ENCODE measurements at places on chromosomes 12 and 14. TPM values are rescaled to one million over a fixed set of nuclear protein-coding genes. Genes with fewer than 3 reads are reported as not detected.

TOGARAM1 gene
- polyA plus RNA-seq = 9.5 TPM

CCDC88C gene
- 6.6 TPM for polyA plus RNA-seq

BCDIN3D gene
- polyA plus RNA-seq = 4.6 TPM

DNA sequence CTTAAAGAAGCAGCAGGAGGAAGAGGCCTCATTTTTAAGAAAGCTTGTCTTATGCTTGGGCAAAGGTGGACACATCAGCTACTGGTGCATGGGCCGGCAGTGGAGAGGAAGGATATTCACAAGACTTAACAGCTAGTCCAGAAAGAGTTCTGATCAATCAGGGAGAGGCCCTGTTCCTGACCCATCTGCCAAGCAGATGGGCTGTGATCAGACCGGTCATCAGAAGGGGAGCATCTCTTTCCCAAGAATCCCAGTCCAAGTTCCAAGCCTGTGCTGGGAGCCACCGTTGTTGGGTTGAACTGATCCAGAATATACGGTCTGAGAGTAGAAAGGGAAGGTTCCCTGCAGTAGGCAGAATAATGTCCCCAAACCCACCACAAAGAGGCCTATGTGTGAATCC, 32.7 kb upstream of the SOCS2 start:
- no peak for DNase-seq

GRCh38 chr12:102483466-102483865, 3.1 kb upstream of the IGF1 start:
- DNase-seq = no peak

GRCh38 chr14:100309028-100309737, 2.9 kb upstream of the SLC25A29 start:
- DNase-seq = no peak

DNA sequence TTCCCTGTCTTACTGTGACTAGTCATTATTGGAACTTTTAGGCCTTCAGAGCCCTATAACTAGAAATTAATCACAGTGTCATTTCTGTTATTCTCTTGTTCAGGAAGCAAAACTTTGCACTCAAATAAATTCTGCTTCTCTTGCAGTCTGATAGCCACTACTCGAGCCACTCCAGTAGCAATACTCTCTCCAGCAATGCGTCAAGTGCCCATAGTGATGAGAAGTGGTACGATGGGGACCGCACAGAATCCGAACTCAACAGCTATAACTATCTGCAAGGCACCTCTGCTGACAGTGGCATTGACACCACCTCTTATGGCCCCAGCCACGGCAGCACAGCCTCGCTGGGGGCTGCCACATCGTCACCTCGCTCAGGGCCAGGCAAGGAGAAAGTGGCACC, 223.2 kb upstream of the RGS6 start:
- no peak for DNase-seq

GRCh38 chr12:39144613-39145061, 239.2 kb upstream of the CPNE8 start:
- no peak for DNase-seq

DNA sequence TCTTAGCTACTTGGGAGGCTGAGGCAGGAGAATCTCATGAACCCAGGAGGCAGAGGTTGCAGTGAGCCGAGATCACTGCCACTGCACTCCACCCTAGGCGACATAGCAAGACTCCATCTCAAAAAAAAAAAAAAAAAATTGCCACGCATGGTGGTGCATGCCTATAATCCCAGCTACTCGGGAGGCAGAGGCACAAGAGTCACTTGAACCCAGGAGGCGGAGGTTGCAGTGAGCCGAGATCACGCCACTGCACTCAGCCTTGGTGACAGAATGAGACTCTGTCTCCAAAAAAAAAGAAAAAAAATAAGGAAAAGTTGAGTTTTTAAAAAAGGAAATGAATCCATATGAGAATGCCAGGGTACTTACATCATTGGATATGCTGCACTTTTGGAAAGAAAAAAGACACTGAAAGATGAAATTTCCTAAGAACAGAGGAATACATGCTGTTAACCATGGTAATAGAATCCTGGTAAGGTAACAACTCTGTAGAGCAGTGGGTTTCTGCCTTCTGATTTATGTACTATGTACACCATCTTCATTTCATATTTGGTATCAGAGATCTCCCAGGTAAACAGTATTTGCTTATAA, 222.7 kb downstream of the ERC1 start:
- DNase-seq = no peak

All from kidney (tissue), 22 donors.